Karpas-422 (cell line): ENCODE measurements at places on chromosomes 2 and 18.

DNA sequence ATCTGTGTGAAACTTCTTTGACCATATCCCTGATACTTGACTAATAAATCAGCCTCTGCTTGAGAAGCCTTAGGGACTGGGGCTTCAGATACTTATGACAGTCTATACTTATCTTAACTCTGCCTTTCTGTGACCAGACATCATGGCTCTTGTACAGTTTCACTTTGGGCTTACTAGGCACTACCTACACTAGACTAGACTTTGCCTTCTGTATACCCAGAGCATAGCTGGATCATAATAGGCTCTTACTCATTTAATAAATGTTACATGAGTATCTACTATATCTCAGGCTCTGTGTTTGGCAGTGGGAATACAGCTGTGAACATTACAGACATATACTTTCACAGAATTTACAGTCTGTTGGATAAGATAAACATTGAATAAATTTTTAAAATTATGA lies 9.0 kb downstream of the UGP2 start:
- DNase-seq, result no peak

- DNase-seq, result peak; percentile 55
These were observed 639 bp downstream of the MAIP1 start for GRCh38 chr2:199956062-199956380.

- DNase-seq, result no peak
These were observed 28.5 kb downstream of the EIF5B start for GRCh38 chr2:99365661-99366060.

- DNase-seq, result no peak
These were observed 98.6 kb downstream of the ASXL3 start for GRCh38 chr18:33676593-33676992.

DNA sequence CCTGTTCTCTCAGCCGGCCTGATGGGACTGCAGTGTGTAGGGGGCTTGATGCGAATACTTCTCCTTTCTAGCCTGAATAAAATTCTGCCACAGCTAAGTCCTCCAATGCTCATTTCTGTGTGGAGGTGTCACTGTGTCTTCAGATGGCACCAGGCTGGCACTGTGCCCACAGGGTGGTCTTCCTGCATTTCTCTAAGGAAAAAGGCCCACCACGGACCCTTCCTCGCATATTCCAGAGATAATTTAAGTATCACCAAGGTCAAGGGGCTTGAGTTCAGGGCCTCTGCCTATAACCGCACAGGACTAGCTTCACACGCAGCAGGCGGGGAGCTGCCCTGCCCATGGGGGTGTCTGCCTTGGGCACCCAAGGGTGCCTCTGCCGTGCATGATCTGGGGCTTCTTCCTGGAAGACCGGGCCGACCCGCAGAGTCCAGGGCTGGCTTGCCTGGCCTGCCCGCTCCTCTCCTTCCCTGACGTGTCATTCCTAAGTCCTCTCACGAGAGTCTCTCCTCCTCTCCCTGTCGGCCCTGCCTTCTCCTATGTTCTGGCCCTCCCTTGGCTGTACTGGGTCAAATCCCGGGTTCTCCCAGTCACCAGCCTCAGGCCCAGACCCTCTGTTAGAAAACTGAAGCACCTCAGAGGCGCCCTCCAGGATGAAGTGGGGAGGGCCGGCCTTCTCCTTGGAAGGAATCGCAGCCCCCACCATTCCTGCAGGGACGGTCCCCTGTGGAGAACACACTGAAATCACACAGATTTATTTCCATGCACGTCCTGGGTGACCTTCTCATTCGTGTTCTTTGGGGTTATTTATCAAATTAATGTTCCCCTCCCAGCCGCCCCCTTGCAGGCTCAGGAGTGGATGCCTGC lies 48.9 kb upstream of the PXDN start:
- no peak for DNase-seq

DNA sequence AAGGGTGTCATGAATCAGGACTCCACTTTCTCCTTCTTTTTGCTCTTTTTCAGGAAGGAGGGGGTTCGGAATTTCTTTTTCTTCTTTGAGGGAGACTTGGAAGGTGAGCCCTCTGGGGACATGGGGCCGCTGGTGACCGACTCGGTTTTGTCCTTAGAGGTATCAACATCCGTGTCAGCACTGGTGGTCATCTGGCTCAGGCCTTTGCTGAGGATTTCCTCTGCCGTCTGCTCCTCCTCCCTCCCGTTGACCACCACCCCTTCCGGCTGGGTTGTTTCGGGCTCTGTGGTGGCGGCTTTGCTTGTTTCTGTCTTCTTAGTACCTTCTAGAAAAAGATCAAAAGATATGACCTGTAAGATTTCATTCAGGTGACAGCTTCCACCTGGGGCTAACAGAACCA lies 104.6 kb downstream of the ADD2 start:
- DNase-seq, result no peak

GRCh38 chr2:221245045-221245444 lies 327.1 kb downstream of the EPHA4 start:
- DNase-seq, result no peak

- peak; percentile 61 for DNase-seq
These were observed 165.2 kb upstream of the KLF7 start for GRCh38 chr2:207330912-207331311.

- no peak for DNase-seq
These were observed 313.7 kb downstream of the ZNF521 start for GRCh38 chr18:25038261-25038660.

- DNase-seq, result peak; percentile 40
These were observed 651.4 kb downstream of the STK39 start for GRCh38 chr2:167595839-167596471.

- DNase-seq, result no peak
These were observed 25.4 kb downstream of the CENPA start for GRCh38 chr2:26811261-26811660.

DNA sequence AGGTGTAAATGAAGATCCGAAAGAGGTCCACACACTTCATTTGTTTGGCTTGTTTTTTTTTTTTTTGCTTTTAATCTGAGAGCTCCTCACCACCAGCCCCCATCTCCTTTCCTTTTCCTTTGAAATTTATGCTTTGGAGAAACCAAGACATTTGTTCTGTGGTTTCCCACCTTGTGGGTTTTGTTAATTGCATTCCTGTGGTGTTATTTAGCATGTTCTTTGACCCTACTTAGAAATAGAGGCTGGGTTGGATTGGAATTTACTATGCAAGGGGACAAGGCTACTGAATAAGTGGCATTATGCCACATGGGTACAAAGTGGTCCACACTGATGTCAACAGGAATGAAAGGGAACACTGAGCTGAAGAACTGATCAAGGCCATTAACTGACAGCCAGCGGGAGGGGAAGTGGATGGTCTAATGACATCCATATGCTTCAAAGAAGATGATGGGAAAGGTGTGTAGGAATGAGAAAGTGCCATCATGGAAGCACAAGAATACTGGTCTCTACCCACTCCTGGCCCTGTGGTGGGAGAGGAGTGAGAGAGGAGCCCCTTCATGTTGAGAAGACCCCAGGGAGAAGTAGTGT lies 8.9 kb downstream of the CCL20 start:
- no peak for DNase-seq

DNA sequence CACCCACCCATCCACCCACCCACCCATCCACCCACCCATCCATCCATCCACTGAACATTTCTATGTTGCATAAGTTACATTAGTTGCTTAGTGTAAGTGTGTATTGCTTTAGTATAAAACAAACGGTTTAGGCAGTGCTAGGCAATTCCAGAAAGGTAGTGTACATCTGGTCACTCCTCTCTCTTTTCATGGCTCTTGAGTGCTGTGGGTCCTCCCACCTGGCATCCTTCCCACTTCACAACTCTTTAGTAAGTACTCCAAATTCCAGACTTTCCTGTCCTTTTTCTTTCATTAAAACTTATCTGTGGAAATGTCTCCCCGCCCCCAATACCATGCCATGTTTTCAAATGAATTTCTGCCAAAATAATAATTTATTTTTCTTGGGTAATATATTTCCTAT lies 122.5 kb downstream of the PLEKHM3 start:
- no peak for DNase-seq

DNA sequence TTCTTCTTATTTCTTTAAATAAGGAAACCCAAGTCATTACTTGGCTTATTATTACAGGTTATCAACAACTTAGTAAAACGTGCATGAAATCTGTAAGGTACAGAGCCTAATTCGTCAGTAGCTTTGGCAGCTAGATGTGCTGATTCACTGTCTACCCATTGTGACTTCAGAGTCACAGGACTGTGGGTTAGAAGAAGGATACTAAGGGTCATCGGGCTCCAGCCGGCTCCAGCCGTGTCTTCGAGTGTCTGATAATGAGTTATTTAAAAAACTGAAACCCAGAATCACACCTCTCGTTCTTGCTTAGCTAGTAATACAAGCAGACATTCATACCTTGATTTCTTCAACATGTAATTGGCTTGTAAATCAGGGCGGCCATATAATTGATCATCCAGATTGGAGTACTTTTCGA lies 170.5 kb downstream of the FMNL2 start:
- DNase-seq, result no peak

- no peak for DNase-seq
These were observed 278.3 kb downstream of the EIPR1 start for GRCh38 chr2:3099145-3099859.
